ENCODE measurements at places on chromosomes 2 and 18. TPM values are rescaled to one million over a fixed set of nuclear protein-coding genes. Genes with fewer than 3 reads are reported as not detected.

The OSR1 gene
- 10.8 TPM for polyA plus RNA-seq

The DQX1 gene
- polyA plus RNA-seq = 0.43 TPM

The ANTXR1 gene
- polyA plus RNA-seq = 66.3 TPM

The SGPP2 gene
- 16.7 TPM for polyA plus RNA-seq

DNA sequence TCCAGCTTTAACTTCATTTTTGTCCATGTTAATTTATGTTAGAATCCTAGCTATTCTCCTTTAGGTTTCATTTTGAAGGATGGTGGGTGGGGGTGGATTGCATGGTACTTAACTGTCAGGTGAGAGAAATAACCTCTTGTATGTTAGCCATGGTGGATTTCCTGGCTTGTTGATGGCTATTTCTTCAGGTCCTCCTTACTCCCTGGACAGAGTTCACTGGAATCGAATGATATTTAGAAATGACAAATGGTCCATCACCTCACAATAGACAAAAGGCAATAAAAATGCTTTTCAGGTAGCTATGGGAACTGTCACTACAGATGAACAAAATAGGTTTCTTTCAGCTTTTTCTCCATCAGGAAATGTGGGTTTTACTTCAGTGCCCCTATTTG, 91.7 kb downstream of the EML6 start:
- DNase-seq = no peak

GRCh38 chr2:21427606-21428005, 303.8 kb downstream of the TDRD15 start:
- DNase-seq = no peak

GRCh38 chr2:222895144-222895543, 34.3 kb downstream of the ACSL3 start:
- DNase-seq = no peak

DNA sequence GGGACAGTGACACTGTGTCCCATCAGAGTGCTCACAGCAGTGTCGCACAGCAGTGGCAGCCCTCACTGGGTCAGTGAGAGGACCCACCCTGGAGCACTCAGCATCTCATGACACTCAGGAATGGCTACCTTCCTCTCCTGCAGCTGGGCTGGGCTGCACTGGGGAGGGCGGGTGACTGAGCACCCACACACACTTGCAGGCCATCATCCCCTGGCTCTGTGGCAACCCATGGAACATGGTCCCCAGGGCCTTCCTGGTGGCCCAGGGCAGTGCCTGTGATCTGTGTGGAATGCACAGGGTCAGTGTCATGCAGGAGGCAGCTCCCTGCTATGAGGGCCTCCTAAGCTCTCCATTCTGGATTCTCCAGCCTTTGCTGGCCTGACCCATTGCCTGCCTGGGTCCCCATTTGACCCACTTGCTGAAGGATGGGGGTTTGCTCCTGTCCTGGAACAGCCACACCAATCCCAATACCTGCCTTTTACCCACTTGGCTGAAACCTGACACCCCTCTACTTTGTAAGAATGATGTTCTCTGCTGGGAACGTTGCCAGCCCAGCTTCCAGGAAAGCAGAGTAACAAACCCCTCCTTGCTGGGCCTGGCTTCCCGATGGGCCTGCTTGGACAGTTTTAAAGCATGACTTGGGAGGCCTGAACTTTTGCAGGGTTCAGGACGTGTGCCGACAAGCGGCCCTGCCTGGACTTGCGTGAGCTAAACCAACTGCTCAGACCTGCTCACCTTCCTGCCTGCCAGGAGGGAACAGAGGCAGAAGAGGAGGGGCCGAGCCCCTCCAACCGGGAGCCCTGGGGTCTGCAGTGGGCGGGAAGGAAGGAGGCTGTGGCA, 13.7 kb downstream of the HS6ST1 start:
- peak; percentile 95 for DNase-seq

DNA sequence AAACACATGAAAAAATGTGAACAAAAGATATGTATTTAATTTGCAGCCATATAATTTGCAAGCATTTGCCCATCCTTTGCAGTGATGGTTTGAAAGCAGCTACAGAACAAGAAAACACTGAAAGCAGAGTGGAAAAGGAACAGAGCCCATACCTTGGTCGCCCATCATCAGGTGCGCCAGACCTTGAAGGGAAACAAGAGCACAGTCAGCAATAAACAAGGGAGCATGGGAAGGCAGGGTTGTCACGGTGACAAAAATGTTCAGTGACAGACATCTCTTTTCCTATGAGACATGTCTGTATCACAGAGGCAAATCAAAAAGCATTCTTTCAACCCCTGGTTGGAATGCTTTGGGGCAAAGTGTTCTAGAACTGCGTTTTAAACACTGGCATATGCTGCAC, 109.4 kb downstream of the NRXN1 start:
- DNase-seq = peak; percentile 4

- no peak for DNase-seq
Measured at GRCh38 chr2:164515734-164516133, 105.5 kb downstream of the GRB14 start.

GRCh38 chr2:232563580-232563979, 13.1 kb downstream of the EIF4E2 start:
- DNase-seq = no peak

GRCh38 chr2:9384521-9384920, 38.8 kb downstream of the ITGB1BP1 start:
- DNase-seq = no peak

DNA sequence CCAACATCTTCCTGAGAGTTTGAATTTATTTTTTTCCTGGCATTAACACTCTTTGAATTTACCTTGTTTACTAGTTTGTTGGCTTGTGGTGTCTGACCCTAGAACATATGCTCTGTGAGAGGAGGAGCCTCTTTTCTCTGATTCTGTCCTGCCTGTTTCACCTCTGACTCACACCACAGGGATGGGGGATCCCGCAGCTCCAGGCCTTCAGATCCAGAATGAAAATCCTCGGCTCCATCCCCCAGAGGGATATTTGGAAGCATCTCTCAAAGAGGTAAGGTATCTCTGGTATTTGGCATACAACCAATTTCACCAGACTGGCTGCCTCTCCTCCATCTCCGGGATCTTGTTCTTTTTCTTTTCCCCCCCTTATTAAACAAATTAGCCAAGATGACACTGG, 104.7 kb downstream of the GPR39 start:
- DNase-seq = no peak

All from renal pelvis (tissue), 12 donors.